ENCODE measurements at places on chromosomes 6 and 20.

GRCh38 chr6:34858681-34859080, 29.2 kb downstream of the TAF11 start:
- DNase-seq: no peak

GRCh38 chr20:50565383-50565782, 55.2 kb downstream of the PTPN1 start:
- DNase-seq: no peak

DNA sequence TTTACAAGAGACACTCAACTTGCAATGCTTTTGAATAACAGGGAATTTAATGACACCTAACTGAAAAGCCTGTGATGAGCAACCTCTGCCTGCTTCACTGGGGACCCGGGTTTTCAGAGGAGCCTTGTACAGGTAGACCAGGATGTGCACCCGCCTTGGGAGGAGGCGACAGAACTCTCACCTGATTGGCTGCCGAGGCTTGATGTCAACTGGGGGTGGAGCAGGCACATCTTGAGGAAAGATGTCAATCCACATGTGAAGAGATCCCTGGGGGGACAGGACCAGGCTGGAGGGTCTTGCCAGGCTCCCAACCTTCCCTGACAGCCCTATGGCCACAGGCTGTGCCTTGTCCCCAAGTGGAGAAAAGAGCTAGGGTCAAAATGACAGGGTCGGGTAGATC, 19.8 kb downstream of the ERGIC3 start:
- no peak for DNase-seq

DNA sequence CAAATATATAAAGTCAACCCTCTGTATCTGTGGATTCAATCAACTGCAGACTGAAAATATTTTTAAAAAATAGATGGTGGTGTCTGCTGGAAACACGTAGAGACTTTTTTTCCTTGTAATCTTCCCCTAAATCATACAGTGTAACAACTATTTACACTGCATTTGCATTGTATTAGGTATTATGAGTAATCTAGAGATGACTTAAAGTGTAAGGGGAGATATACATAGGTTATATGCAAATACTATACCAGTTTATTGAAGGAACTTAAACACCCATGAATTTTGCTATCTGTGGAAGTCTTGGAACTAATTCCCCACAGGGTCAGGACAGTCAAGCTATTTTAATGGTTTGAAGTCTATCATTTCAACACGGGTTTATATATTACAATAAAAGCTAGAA, 10.2 kb downstream of the HDAC2 start:
- DNase-seq: no peak

GRCh38 chr6:17962436-17963031, 24.9 kb downstream of the KIF13A start:
- no peak for DNase-seq

- DNase-seq: no peak
Measured at GRCh38 chr6:163132050-163132750, 282.3 kb upstream of the QKI start.

- no peak for DNase-seq
Measured at GRCh38 chr6:157755032-157755745, 67.9 kb upstream of the SNX9 start.

DNA sequence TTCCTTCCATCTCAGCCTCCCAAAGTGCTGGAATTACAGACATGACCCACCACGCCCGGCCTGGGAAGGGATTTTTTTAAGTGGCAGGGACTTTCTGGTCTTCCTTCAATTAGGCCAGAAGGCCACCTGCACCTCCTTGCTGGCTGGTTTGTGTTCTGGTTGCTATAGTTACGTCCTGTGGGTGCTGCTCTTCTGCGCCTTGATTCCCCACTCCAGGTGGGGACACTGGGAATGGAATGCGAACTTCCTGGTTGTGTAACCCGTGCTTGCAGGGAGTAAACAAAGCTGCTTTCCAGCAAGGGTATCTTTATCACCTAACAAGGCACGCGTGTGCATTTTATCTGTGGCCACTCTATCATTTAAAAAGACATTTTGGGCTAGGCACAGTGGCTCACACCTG, 117.7 kb downstream of the PLEKHG1 start:
- DNase-seq: no peak

- no peak for DNase-seq
Measured at GRCh38 chr6:1110164-1110563, 201.7 kb upstream of the FOXQ1 start.

GRCh38 chr6:17998442-17998841, 11.0 kb upstream of the KIF13A start:
- DNase-seq: no peak

- no peak for DNase-seq
Measured at GRCh38 chr6:108762394-108762793, 85.8 kb upstream of the ARMC2 start.

DNA sequence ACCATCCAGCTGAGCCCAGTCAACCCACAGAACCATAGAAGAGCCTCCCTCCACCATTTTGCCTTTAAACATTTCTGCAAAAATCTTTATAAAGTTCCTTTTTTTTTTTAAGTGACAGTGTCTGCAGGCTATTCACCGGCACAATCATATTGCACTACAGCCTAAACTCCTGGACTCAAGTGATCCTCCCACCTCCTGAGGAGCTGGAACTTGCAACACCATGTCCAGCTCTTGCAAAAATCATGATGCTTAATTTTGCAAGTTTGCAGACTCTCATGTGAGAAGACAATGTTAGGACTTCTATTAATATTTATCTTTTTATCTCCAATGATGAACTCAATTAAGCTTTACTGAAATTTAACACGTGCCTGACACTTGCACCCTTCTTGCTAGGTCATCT, 88.8 kb downstream of the INSM1 start:
- DNase-seq: no peak

DNA sequence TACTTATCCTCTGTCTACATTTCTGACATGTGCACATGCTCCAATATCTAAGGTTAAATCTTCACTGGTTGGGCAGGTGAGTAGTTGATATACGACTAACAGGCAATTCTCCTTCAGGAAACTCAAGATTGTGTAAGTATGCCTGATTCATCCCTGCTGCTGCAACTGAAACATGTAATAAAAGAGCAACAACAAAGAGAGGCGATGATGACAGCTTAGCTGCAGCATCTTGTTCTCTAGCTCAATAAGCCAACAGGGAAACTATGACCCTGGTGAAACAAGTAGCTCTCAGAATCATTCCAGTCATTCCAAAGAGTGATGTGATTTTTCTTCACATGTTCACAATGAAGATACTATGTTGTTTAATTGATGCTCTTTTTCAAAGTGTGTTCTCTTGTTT, 74.4 kb downstream of the ELOVL4 start:
- DNase-seq: no peak

DNA sequence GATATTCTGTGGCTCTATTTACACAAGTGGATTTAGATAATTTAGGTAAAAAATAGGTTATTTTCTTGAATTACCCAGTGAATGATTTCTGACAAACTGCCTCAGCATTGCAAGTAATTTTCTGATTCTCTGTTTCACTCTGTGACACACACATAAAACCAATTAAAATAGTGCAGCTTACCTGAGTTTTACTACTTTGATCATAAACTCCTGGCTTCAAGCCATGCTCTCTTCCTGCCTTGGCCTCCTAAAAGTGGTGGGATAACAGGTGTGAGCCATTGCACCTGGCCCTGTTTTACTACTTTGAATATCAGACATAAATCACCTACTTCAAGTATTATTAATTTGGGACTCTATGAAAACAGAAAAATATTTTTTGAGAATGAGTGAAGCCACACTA, 462.9 kb downstream of the ADGRB3 start:
- no peak for DNase-seq

DNA sequence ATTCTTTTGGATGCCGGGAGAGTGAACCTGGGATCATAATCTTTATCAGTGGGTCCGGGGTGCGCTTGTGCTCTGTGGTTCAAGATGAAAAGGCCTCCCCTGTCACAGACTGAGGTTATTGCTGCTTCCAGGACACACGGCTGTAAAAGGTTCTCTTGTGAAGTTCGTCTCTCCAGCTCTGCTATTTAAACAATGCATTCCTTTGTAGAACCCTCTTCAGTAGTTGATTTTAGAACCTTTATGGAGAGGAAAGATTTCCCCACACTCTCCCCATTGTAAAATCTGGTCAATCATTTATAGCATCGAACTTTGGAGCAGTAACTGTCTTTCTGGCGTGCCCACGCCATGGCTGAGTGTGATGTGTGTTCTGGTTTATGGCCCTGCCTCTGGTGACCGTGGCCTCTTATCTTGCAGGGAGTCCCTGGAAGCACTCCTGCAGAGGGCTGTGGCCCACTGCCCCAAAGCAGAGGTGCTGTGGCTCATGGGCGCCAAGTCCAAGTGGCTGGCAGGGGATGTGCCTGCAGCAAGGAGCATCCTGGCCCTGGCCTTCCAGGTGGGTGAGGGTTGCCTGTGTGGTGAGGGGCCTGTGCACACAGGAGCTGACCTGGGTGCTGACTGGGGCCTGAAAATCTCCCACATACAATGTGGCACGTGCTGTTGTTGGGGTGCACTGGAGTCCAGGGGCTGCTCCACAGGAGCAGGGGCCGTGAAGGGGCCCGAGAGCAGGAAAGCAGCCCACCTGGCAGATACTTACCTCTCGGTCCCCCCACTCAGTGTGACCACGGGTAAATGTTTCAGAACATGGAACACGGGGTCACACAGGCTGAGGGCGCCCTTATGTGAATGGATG, 11.6 kb upstream of the C20orf204 start:
- no peak for DNase-seq

DNA sequence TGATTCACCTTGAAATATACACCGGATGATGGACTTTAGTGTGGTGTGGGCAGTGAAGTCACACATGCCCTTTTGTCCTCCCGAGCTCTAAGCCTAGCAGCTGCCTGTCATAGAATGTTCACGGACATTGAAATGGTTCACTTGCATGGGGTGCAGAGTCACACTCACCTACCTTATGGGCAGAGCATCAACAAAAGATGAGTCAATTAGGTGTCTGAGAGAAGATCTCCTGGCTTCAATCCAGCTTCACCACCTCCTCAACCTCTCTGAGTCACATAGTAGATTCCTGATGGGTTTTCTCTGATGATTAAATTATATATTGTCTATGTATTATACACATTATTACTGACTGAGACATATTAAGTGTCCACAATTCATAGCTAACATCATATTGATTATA, 48.1 kb upstream of the HLA-E start:
- DNase-seq: no peak

DNA sequence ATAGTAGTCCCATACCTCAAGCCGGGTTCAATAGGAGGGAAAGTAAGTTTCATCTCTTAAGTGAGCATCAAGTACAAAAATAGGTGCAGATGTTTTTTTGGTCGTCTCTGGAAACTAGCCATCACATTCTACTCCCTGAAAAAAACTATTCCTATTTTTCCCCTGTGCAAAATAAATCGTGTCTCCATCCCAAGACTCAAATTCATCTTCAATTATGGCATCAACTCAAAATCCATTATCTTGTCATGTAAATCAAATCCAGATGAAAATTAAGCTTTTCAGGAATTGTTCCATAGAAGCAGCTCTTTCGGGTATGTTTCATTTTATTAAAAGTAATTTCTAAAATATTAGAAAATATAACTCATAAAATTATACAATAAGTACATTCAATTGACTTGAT, 1368.4 kb downstream of the GRIK2 start:
- DNase-seq: no peak

DNA sequence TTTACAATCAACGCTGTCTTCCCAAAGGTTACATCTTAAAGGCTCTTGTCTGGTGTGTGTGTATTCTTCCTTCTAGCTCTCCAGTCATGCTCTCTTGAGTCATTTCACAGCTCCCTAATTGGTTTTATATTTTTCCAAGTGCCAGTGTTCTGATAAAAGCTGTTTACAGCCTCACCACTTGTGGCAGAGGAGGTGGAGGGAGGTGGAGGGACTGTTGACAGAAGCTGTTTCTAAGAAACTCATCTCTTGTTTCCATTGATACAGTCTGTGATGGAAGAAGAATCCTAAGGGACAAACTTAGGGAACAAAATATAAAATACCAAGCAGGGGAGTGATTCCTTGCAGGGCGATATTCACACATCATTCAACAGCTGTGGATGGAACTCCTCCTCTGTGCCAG, 64.0 kb downstream of the QRSL1 start:
- no peak for DNase-seq

DNA sequence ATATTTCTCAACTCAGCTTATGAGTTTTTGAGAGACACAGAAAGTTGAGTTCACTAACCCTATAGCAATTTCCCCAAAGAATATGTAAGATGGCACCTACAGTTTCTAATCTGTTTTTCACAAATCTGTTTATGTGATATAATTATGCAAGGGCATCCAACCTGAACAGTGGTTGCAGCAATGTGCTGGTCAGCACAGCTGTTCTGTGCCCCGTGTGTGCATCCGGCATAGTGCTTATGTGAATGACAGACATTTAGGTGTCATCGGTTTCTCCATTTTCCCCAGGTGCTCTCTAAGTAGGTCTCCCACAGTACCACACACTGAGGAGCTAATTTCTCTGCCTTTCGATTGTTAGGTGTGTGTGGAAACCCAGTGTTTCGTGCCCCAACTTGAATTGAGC, 7.7 kb upstream of the BACH2 start:
- DNase-seq: no peak

DNA sequence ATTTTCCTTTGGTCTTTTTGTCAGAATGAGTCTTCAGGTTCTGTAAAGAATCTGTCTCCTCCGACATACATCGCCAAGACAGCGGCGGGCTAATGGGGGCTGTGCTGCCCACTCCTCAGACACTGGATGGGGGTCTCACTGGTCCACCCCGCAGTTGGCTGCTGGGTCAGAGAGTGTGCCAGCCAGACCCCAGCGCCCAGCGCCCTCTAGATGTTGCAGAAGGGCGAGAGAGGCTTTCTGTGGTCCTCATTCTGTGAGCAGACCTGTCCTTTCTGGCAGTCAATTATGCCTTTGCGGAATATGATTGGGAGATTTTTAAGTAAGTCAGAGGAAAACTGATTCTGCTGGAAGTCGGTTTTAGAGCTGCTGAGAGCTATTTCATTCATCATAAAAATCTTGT, 7.8 kb upstream of the CCR6 start:
- no peak for DNase-seq

DNA sequence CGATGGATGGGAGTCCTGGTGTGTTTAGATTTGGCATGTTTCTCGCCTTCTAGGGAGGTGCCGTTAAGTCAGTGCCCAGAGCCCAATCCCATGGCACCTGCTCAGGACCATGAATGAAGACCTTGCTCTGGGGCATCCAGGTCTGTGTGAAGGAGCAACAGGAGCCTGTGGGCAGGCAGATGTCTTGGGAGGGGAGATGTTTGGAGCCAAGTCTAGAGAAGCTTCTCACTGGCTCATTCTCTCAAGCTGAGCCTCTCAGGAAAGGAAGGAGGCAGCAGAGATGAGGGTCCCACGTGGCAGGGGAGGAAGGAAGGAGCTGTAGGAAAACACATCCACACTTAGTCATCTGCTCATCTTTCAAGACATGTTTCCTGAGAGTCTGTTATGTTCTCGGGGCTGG, 9.5 kb upstream of the SIRPB1 start:
- DNase-seq: no peak

- no peak for DNase-seq
Measured at GRCh38 chr20:62129731-62130531, 7.7 kb downstream of the LSM14B start.

- DNase-seq: no peak
Measured at GRCh38 chr20:13277663-13278295, 56.7 kb downstream of the ISM1 start.

GRCh38 chr20:48626226-48626937, 201.4 kb downstream of the PREX1 start:
- DNase-seq: no peak

GRCh38 chr20:46358346-46359058, 47.9 kb downstream of the ELMO2 start:
- no peak for DNase-seq
